ENCODE measurements at places on chromosomes 4 and X.
A peak's percentile ranks its signal among the peaks of the same experiment; 100 is the strongest.

- DNase-seq = no peak
These were observed 26.3 kb downstream of the MAEA start for GRCh38 chr4:1315836-1316536.

DNA sequence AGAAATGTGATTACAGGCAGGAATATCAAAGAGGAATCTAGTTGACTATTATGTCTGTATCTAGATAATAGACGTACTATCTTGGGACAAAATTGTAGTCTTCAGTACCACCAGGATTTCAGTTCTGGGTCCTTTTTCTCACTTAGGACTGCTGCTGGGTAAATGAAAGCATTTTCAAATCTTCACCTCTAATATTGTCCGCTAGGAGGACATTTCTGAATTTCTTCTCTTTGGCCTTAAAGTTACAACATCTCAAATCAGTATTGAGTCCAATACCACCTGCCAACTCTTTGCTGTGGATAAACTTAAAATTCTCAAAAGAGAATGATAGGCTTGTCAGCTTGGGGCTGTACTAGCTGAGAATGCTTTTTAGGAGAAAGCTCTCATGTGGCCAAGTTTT, 6.0 kb downstream of the FGF16 start:
- no peak for DNase-seq

DNA sequence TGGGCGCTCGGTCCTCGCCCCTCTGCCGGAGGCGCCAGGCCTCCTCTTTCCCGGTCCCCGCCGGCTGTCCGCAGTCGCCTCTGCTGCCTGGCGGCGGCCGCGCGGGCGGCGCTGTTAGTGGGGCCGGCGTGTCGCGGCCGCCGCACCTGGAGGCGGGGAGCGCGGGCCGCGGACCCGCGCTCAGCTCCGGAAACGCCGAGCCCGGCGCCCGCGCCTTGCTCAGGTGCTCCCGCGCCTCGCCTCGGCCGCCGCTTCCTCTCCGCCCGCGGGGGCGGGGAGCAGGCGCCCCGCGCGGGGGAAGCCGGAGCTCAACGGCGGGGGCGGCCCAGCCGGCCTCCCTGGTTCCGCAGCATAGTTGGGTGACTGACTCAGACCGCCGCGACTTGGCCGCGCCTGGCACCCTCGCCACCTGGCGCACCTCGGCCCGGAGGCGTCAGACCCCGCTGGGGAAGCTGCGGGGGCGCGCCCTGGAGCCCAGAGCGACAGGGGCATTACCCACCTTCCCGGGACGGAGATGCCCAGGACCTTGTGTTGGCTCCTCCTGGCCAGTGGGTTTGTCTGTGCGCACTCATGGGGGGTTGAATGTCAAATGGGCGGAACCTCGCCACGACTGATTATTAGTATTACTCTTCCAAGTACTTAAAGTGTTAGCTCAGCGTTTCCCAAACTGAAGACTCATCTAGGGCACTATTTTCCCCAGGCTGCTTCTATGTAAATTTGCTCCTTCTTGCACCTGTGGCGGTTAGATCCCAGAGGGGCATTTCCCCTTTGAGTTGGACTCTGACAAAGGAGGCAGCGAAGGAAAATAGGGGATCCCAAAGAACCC, at the start of gene ARAP2:
ARAP2 (minus strand) TSS at position 258 of the 826 bp plus-strand sequence. CDS start 15,028 bp downstream, outside the sequence.
- DNase-seq = peak; percentile 41

DNA sequence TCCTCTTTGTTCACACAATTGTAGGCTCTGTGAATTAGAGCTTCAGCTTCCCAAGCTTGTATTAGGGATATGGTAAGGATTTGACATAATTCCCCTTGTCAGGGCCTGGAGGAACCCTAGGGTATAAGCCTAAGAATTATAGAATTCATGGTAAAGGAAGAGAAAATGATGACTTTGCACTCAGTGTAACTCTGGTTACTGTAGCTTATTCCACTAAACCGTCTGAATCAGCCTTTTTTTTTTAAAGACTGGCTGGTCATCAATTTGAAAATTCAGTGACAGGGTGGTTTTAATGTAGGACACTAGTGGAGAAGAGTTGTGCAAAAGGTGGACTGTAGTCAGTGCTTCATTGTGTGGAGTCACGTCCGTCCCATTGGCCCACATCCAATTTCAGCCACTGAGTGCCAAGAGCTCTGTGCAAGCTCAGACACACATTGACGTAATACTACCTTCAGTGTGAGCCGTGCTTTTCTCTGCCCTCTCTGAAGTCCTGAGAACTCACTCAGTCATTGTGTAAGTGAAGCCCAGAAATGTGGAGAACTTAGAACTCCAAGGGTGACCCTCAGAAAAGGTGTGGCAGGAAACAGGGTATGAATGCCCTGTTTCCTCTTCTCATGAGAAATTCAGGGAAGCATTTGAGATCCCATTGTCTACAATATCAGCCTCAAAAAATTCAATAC, 449.8 kb downstream of the C4orf33 start:
- DNase-seq = no peak

- DNase-seq = no peak
These were observed 1.0 kb downstream of the FGFBP2 start for GRCh38 chr4:15961781-15962510.

DNA sequence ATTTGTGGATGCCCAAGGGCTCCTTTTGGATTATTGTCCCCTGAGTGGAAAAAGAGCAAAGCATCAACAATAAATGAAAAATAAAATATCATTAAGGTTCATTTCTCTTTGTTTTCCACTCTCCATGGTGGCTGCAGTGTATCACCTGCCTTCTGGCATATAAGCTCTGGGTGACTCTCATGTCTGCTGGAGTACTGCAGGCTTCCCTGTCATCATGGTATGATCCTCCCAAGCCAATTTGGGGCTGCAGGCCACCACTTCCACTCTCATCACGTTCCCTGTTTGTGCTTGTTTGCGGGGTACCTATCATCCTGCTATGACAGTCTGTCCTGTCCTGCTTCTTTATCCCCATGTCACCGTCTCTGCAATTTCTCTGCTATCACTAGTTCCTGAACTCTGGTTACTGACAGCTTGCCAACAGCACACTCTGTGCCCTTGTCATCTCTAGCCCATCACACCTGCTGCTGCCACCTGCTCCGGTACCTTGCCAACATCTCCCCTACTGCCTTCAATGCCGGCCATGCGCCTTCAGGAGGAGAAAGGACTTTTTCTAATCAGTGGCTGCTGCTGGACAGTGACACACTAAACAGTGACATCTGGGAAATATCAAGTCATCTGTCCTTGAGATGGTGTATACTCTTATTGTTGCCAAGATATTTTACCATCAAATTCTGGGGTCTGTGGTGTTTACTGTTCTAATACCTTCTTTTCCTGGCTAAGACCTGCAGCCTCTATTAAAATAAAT, 23.0 kb upstream of the FGF5 start:
- DNase-seq = no peak

DNA sequence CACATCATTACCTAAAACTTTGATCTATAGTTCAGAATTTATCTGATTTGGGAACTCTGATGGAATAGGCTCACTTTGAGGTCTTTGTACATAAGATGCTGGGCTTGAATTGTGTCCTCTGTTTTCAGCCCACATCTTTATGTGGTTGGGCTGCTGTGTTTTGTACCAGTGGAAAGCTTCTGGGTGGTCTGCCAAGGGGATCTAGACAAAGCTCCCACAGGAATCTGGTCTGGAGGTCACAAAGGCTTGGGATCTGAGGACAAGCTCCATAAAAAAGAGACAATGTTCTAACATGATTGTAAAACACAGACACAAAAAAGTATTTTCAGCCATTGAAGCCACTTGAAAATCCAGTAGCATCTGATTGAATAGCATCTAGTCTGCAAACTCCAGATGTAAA, 393.5 kb upstream of the PITX2 start:
- DNase-seq = no peak

GRCh38 chr4:66575008-66575696, 904.9 kb upstream of the EPHA5 start:
- no peak for DNase-seq

DNA sequence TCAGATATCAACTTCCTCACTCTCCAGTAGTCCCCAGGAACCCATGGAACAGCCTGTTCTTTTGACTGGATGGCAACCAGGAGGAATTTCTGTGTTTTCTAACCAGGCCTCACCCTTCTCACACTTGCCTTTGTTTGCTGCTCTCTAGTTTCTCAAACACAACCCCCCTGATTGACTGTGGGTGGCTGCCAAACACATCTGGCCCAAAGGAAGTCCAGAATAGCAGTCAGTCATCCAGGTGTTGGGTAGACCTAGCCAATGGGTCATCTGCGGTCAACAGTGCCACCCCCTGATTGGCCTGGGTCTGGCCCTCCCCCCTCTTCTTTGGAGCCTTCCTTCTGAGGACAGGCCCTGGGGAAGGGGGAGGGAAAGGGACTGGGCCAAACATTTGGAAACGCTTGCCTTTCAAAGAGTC, 53.7 kb downstream of the MSX1 start:
- no peak for DNase-seq

DNA sequence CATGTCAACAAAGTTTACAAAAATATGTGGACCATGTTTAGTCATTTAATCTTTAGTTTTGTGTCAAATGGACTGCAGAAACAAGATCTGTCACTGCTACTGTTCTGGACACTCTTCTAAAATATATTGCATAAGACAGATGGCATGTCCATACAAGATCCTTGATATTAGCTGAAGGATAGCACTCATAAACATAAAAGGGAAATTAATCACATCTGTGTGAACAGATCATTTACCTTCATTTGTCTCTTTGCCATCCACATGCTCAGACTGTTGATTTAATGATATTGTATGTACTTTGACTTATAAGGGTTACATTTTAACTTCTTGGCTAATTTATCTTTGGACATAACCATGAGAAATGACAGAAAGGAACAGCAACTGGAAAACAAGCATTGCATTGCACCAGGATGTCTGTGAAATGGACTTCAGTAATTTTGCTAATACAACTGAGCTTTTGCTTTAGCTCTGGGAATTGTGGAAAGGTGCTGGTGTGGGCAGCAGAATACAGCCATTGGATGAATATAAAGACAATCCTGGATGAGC, at the start of gene UGT2B7:
UGT2B7 (plus strand) TSS at position 364 of the 546 bp plus-strand sequence; CDS start at position 411, 47 bp downstream.
- no peak for DNase-seq

Data from stimulated activated CD4-positive, alpha-beta T cell treated with anti-CD3 and anti-CD28 coated beads, Interleukin-12 subunit alpha, Interleukin-12 subunit beta, amount 100 ng/mL, for 24 hours (primary cell).